ENCODE measurements at places on chromosomes 2 and 18.

DNA sequence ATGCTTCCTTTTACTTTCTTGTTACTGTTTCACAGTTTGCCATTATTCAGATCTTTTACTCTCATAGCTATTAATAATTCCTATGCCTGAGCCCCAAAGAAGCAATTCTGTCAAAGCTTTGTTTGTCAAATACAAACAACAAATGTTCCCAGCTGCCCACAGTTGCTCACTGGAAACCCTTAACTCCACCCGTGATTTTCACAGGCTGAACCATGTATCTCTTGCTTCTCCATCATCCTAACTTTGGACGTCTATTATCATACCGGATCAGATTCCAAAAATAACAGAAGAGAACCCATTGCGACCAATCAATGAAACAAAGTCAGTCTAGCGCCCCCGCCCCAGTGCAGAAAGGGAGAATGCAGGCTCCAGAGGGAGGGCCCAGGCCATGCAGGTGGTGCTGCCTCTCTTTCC lies 24.2 kb downstream of the COLEC12 start:
- no peak for DNase-seq

DNA sequence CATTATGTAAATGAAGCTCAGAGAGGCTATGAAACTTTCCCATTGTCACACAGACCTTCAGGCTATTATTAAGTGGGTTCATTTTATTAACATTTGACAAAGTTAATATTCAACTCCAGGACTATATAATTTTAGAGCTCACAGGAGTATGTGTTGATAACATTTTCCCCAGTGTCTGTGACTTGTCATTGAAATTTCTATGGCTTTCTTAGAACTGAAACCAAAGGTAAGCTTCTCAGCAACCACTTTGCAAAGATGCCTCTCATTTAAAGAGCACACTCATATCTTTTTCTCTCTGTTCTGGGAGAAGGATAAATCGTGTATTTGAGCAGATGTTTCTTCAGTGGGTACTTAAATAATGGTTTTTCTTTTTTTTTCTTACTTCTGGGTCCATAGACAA lies 61.8 kb upstream of the LHCGR start:
- no peak for DNase-seq

GRCh38 chr2:16151651-16152050 lies 211.3 kb downstream of the MYCN start:
- DNase-seq: no peak

GRCh38 chr18:24397131-24397693 lies 412 bp downstream of the OSBPL1A start:
- no peak for DNase-seq

GRCh38 chr2:24287171-24287570 lies 73.2 kb downstream of the ITSN2 start:
- DNase-seq: peak; percentile 35

DNA sequence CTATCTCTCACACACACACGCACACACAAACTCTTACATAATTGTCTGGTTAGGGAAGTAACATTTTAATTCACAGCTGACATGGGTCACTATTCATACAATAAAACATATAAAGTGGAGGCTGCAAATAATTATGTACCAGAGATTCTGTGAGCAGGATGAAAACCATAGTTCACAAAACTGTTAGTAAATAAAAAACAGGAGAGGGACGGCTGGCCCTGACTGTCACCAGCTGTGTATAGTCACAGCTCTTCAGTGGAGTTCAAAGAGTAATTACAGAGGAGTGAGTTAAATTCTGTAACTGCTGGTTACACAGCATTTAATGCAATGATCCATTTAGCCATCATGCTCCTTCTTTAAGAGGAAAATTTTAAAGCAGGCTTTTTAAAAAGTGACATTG lies 76.9 kb downstream of the NRXN1 start:
- DNase-seq: no peak

GRCh38 chr2:127217470-127218325 lies 2.4 kb downstream of the CYP27C1 start:
- DNase-seq: no peak

- peak; percentile 89 for DNase-seq
Measured at GRCh38 chr18:10560452-10561045, 34.7 kb downstream of the NAPG start.

GRCh38 chr2:207734636-207735512 lies 23.4 kb downstream of the CCNYL1 start:
- DNase-seq: no peak

GRCh38 chr2:100785626-100786296 lies 34.2 kb upstream of the NPAS2 start:
- no peak for DNase-seq

GRCh38 chr18:74331404-74331803 lies 15.8 kb downstream of the C18orf63 start:
- no peak for DNase-seq

DNA sequence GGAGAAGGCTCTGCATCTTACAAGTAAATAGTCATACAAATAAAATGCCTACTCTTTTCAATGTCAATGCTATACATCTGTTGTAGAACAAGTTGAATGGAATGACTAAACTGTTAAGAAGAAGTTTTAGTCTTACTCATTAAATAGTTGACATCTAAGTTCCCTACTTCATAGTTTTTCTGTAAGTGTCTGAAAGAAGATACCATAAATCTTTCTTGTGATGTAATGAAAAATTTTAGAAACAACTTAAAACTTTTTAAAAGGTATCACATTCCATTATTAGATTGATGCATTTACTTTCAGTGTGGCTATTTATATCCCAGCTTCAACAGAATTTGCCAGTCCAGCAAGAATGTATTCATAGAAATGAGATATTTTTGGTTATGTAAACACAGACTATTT lies 185.2 kb upstream of the EPC2 start:
- DNase-seq: no peak

DNA sequence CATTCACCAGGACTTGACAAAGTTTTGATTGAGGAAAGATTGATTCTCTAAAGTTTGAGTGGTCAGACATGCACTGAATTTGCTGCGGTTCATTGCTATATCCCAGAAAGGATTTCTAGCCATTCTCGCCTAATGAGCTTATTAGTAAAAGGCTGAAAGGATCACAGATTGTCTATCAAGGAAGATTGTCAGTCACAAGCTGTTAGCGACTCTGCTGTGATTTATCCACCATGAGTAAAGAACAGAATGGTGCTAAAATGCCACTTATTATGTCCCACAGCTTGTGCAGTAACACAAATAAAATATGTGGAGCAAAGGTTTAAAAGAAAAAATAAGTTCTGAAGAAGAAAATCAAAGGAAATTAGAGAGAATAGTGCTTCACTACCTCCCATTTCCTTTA lies 701.2 kb upstream of the CDH7 start:
- DNase-seq: no peak

- peak; percentile 83 for DNase-seq
Measured at GRCh38 chr2:216632952-216633615, at the start of gene IGFBP2. IGFBP2 (plus strand) TSS chr2:216633420; CDS start chr2:216633524, 104 bp downstream.

- DNase-seq: no peak
Measured at GRCh38 chr2:24076849-24077534, 866 bp upstream of the SF3B6 start.

DNA sequence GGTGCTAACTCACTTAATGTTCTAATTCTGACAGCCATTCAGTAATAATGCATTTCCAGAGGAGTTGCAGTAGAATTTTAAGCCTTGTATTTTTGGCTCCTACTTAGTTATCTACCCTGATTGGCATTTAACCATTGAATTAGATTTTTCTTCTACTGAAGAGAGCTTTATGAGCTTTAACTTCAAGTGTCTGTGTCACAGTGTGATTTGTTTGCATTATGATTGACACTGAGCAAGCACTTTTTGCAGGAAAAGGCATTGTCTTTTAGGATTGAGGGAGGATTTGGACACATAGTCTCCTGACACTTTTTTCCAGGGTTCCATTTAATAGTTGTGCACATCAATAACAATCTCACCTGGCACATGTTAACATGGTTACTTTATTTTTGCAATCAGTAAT lies 26.7 kb downstream of the LYPD6 start:
- no peak for DNase-seq

DNA sequence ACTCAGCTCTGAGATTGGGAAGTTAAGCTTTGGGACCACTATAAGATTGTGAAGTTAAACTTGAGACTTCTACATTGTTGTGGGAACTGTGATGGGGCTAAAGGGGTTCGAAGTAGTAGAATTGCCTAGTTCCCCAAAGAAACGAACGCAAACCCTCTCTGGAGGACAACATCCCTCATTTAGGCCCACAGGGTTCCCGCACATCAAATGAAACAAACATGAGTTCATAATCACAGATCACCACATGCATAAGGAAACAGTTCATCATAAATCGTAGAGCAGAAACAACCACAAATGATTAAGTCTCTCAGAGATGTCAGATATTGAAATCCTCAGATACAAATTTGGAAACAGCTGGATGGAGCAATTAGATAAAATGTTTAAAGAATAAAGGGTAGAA lies 55.9 kb upstream of the HPCAL1 start:
- DNase-seq: no peak
